Activated CD4-positive, alpha-beta T cell treated with anti-CD3 and anti-CD28 coated beads, Interleukin-2, amount 50 U/mL, for 24 hours (primary cell): ENCODE measurements at places on chromosomes 1 and 21.

GRCh38 chr21:44800971-44801467, 601 bp downstream of the UBE2G2 start:
- peak; percentile 28 for DNase-seq

DNA sequence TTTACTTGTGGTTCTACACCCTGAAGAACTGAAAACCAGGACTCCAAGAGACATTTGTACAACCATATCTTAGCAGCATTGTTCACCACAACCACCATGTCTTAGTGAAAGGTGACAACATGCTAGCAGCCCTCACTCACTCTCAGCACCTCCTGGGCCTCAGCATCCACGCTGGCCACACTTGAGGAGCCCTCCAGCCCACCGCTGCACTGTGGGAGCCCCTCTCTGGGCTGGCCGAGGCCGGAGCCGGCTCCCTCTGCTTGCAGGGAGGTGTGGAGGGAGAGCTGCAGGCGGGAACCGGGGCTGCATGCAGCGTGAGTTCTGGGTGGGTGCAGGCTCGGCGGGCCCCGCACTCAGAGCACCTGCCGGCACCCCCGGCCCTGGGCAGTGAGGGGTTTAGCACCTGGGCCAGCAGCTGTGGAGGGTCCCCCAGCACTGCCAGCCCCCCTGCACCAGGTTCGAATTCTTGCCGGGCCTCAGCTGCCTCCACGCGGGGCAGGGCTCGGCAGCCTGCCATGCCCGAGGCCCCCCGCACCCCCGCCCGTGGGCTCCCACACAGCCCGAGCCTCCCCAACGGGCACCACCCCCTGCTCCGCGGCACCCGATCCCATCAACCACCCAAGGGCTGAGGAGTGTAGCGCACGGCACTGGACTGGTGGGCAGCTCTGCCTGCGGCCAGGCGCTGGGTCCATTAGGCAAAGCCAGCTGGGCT, 9.2 kb downstream of the C1orf159 start:
- no peak for DNase-seq

DNA sequence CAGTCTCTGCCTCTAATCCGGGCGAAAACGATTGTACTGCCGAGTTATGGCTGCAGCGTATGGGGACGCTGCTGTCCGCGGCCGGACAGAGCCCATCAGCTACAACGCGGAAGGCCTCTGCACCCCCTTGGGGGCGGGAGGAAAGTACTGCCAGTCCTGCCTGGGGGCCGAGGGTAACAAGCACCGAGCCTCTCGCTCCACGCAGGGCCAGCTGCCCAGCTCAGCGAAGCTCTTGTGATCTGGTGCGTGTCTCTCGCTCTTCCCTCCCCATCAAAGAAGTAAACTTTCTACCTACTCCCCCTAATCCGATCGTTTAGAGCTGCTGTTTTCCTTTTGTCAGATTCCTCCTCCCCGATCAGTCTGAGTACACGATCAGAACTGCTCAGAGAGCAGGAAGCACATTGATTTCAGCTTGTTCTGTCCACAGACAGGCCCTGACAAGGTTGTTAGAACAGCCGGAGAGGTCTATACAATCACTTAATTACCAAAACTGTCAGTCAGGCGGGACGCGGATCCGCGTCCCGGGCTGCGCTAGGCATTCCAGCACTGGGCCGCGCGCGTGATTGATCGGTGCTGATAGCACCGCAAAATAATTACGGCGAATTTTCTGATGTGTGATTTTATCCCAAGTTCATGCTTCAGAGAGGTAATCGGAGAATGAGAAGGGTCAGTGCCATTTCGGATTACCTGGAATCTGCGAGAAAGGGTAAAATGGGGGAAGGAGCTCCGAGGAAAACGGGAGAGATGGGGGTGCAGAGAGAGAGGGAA, 8.7 kb upstream of the BARHL2 start:
- no peak for DNase-seq

DNA sequence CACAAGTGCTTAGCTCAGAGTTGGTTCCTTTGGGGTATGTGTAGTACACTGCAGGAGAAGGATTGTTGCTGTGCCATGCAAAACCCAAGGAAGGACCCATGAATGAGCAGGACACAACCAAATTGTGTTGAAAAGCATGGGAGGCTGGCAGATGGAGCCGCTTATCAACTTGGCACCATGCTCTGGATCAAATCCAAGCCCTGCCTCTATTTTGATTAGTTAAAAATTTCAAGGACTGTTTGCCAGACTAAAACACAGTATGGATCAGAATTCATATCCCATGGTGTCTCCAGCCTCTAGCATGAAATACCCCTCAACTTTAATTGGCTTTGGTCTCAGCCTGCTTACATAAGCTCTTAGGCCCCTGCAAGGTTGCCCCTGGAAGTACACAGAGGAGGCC, 27.8 kb downstream of the CCDC185 start:
- DNase-seq, result no peak

GRCh38 chr1:36285443-36286101, 20.6 kb upstream of the SH3D21 start:
- DNase-seq, result no peak

DNA sequence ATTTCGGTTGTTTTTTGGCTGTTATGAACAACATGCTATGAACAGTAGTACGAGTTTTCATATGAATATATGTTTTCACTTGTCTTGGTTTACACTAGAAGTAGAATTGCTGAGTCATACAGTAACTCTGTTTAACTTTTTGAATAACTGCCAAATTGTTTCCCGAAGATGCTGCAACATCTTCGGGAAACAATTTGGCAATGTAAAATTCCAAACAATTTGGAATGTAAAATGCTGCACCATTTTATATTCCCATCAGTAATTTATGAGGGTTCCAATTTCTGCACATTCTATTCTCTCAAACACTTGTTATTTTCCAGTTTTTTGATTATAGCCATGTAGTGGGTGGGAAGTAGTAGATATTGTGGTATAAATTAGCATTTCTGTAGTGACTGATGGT, 11.6 kb downstream of the PCBP3 start:
- no peak for DNase-seq

DNA sequence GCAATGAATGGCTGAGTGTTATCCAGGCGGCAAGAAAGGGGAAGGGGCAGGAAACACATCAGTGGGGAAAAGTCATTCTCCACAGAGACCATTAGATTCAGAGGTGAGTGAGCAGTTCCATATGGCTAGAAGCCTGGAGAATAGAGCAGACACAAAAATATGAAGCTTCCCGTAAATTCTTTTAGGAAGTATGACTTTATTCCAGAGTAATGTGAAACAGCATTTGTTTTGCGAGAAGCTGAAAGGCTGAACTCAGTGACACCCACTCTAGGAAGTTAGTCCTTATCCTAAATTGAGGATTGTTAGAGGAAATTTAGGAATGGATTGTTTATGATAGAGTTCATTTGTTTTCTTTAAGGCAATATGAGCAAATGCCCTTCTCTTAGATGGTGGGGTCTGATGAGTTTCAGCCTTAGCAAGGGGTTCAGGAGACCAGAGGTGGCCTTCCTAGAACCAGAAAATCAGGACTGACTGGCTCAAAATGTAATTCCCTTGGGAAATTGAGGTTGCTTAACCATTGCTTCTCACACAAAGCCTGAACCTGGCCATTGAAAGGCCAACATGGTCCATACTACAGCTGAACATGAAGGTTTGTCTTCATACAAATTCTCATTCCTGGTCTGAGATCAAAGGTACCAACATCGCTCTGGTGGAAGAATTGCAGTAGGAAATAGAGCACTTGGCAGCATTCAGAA, 167.5 kb downstream of the TPR start:
- DNase-seq, result no peak

DNA sequence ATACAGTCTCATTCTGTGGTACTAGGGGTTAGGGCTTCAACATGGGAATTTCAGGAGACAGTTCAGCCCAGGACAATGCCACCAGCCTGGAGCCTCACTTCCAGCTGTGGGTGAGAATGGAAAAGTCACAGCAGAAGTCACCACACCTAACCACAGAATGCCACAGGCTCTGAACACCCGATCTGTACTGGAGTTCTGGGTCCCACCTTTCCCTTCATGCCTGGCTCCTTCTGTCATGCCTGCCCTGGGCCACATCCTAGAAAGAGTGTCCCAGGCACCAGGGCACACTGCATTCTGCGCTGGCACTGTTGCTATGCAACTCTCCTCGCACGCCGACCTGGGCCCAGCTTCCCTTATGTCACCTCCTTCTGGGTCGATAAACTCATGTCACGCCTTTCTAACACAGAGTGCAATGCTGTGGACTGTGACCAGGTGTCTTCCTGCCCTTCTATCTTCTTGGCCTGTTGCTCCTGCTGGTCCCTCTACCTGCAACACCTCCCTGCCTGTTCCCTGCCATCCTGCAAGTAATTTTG, 21.2 kb downstream of the RCSD1 start:
- DNase-seq, result no peak

DNA sequence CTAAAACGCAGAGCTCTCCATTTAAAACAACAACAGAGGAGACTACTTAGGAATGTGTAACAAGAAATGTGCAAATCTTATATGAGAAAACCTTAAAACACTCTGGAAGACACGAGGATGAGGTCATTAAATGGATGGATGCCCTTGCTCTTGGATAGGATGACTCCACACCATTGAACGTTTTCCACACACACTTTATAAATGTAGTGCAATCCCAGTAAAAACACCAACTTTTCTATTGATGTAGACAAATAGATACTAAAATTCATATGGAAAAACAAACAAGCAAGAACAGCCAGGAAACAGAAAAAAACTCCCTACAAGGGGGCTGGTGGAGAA, 18.4 kb upstream of the COL6A1 start:
- no peak for DNase-seq

GRCh38 chr1:88618331-88618730, 65.7 kb upstream of the PKN2 start:
- DNase-seq, result no peak

DNA sequence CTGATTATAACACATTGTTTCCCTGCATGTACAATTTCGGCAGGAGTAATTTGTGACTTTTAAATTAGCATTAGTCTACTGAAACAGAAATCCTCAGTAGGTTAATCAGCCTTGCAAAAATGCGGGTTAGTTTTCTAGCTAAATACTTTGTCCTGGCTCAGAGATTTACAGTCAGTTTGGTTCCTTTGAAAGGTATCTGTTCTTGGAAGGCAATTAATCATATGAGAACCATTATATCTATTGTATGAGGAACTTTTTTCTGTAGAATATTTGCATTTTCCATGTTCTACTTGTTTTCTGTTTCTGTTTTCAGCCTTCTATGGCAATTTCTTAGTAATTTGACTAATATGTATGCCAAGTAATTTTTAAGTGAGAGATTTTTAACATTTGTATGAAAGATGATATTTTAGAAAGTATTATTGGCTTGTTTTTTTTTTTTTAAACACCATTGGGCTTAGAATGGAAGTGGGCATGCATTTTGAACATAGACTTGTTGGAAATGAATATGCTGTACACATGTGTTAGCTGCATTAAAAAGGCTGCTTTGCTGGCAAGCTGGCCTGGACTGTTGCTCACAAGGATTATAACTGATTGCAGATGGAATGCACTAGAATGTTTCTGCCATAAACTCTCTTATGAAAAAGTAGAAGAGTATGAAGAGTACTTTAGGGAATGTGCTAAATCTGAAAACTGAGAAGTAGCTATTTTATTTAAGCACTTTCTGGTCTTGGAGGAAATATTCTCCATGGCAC, 26.2 kb downstream of the KIF1B start:
- no peak for DNase-seq

- no peak for DNase-seq
Measured at GRCh38 chr1:165772739-165773138, 4.1 kb upstream of the TMCO1 start.
